ENCODE measurements at places on chromosomes 1 and 21.

DNA sequence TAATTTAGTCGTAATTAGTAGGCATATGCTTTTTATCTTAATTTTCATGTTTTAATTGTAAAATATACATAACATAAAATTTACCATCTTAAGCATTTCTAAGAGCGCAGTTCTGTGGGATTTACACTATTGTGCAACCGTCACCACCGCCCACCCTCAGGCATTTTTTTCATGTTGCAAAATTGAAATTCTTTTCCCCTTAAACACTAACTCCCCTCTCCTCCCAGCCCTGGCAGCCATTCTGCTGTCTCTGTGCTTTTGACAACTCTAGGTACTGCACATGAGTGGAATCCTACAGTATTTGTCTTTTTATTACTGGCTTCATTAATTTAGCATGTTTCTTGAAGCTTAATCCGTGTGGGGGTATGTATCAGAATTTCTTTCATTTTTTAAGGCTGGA lies 7.8 kb downstream of the PIK3CD start:
- no peak for DNase-seq

GRCh38 chr21:34693192-34693810 lies 24.5 kb downstream of the CLIC6 start:
- DNase-seq, result no peak

GRCh38 chr21:42496839-42497202 lies 797 bp upstream of the RSPH1 start:
- DNase-seq, result no peak

DNA sequence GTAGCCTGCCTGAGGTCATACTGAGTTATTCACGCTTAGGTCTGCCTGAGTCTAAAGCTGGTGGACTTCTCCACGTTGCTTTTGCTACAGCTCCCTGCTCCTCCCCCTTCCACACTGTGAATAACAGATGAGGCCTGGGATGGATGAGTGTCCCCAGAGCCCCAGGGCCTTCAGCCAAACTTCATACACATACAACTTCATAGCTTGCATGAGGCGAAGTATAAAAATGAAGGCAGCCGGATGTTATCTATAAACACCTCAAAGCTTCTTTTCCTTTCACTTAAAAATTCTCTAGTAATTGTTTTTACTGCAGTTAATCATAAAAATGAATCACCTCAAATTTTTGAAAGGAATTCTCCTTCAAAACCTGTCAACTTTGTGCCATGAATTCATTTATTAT lies 70.2 kb downstream of the DAB1 start:
- DNase-seq, result no peak

DNA sequence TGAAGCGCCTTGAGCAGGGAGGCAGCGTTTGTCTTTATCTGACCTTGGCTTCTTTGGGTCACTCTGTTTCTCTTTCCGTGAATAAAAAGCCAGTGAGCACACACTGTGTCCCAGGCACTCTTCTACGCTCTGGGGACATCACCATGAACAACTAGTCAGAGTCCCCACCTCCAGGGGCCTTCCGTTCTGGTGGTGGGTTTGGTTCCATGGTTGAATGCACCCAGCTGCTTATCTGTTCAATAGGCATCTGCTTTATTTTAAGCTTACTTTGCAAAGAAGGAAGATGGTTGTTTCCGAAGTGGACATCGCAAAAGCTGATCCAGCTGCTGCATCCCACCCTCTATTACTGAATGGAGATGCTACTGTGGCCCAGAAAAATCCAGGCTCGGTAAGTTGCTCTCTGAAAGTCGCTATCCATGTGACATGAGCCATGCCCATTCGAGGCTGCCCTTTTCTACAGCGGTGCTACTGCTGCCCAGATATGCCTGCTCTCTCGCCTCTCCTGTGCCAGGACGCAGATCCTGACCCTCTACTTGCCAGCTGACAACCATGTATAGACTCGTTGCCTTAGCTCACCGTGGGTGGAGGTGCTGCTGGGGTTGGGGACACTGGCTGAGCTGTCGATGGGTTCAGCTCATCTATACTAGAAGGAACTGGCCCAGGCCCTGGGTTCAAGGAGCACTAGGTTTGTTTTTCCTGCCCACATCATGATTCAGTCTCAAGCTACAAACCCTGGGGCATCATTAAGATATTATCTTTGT lies 5.9 kb downstream of the MX1 start:
- no peak for DNase-seq

GRCh38 chr1:102937401-102937800 lies 170.9 kb downstream of the COL11A1 start:
- DNase-seq, result no peak

DNA sequence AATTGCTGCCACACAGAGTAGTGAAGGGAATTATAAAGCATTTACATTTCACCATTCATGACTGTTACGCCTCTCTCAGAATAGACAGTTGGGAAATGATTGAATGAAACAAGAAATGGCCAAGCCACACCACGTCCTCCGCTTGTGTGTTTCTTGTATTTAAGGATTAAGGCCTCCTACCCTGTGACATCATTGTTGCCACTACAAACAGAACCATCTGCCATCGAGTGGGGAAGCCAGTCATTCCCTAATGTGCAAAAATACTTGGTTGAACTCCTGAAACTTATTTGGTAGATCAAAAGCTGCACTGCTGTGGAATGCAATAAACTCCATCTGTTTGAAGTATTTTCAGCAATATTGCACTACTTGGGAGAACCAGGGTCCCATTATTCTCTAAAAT lies 99.0 kb upstream of the C1orf105 start:
- no peak for DNase-seq

GRCh38 chr21:35491920-35492678 lies 443.0 kb upstream of the RUNX1 start:
- no peak for DNase-seq

DNA sequence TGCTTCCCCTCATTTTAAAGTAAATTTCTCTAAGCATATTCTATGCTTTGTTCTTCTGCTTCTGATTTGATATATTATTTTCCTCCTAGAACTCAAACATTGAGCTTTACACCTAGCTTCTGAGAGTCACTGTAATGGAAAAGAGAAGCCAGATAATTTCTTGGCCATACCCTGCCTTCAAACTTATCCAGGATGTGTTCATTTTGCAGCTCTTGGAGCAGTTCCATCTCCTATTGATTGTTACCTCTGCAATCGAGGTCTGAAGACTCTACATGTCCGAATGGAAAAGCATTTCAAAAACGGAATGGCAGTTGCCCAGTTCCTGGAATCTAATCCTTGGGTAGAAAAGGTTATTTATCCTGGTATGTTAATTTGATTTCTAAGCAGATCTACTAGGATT lies 20.8 kb downstream of the CTH start:
- no peak for DNase-seq

- DNase-seq, result no peak
These were observed 42.7 kb upstream of the TMEM51 start for GRCh38 chr1:15110867-15111230.
